ENCODE measurements at places on chromosomes 7 and 10.

DNA sequence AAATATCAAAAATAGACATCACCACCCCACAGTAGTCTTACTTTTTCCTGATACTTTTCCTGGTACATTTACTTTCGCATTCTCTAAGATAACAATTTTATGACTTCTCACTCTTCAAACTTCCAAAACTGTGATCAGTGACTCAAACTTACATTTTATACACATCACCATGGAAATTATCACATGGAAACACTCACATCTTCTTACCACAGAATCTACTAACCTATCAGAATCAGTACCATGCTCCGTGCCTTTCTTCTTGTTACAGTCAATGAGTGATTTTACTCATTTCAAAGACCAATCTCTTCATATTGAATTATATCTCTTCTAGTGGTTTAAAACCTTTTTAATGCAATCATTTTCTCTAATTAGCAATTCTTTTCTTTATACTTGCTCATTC, 120.3 kb downstream of the PTEN start:
- DNase-seq, result no peak

- no peak for DNase-seq
These were observed 6.7 kb downstream of the NRCAM start for GRCh38 chr7:108449521-108449920.

DNA sequence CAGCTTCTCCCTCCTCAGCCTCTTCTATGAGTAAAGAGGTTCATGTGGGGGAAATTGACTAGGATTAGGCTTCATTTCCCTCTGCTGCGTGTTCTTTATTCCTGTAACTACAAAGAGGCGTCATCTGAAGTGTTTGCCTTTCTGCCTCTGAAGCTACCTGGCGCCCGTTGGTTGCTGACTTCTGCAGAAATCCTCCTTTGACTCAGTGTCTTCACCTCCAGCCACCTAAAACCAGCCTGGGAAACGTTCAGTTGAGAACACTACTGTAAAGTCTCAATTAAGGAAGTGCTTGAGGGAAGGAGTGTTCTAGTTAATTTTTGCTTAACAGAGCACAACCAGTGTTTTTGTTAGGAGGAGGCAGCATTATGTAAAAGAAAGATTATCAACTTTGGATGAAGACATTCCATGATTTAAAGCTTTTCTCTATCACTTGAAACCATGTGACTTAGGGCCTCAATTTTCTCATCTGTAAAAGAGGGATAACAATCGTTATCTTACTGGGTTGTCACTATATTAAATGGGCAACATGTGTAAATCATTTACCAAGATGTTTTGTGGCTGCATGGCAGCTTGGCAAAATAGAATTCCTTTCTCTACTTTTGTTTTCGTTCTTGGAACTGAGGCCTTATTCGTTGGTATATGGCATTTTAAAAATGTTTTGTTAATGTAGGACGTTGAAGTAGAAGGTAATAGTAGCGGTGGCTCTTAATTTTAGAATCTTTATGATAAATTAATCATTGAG, 642.9 kb downstream of the SDK1 start:
- no peak for DNase-seq

DNA sequence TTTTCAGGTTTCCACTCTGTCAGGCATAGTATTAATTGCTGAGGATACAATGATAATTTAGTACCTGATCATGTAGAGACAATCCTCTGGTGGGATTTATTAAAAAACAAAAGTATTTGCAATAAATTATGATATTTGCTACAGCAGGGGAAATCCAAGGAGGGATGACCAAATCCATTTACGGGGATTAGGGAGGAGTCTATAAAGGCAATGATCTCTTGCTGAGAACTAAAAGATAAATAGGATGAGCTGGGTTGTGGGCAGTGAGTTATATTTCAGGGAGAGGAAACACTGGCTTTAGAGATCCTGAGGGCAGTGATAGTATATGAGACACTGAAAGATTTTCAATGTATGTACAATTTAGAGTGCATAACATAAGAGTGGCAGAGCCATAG, 305.5 kb downstream of the GPR37 start:
- DNase-seq, result no peak

DNA sequence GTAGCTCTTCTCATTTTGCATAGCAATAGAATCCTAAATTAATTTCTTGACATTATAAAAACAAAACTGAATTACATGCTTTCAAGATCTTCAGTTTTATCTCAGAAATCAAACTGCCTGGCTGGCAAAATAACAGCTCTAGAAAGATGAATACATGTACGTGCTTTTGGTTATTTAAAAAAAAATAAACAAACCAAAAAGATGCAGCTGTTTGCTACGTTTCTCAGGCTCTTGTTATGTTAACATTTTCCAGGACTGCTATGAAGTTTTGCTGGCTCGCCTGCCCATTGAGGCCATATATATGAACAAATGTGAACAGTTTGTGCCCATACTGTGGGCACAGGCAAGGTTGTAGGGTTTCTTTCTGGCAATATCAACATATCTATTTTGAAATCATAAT, 86.6 kb downstream of the ODAD2 start:
- DNase-seq, result no peak

- no peak for DNase-seq
These were observed 44.7 kb downstream of the PPIF start for GRCh38 chr10:79392020-79392398.

DNA sequence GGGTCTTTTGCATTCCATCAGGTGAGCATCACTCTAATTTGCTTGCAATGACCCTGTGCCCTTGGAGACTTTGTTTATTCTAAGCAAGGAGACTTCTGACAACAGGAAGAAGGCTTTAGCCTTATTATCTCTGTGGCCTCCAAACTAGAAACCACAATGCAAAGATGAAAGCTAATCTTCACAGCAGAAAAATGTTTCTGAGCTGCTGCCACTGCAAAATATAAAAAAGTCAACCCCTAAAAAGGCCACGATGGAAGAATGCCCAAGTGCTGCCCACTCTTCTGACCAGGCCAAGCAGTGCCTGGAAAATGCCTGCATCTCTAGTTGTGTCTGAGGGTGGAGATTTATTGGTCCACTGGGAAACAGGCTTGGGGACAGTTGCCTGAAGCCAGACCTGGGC, 299.9 kb downstream of the C7orf25 start:
- peak; percentile 19 for DNase-seq

DNA sequence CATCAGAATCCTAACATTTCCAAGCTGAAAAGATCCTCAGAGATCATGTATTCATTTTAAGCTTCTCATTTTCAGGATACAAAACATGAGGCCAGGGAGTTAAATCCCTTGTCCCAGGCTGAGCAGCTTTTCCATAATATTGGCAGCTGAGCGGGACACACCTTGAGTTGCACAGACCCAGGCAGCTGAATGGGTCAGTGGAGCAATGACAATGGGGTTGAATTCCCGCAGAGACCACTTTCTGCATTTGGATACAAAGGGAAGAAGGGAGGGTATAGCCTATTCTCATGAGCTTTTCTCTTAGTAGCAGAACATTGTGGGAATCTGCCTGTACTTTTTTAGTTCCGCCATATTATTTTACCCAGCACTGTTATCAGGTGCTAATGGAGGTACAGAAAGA, 49.5 kb downstream of the PRR15 start:
- no peak for DNase-seq

Data from fibroblast of lung (primary cell).